ENCODE measurements at places on chromosomes 13 and 19.

- no peak for DNase-seq
Measured at GRCh38 chr19:46515879-46516350, 20.2 kb upstream of the PNMA8B start.

- DNase-seq = no peak
Measured at GRCh38 chr13:30702006-30702405, 33.3 kb upstream of the ALOX5AP start.

GRCh38 chr13:51873837-51874236, 12.1 kb downstream of the CCDC70 start:
- DNase-seq = no peak

DNA sequence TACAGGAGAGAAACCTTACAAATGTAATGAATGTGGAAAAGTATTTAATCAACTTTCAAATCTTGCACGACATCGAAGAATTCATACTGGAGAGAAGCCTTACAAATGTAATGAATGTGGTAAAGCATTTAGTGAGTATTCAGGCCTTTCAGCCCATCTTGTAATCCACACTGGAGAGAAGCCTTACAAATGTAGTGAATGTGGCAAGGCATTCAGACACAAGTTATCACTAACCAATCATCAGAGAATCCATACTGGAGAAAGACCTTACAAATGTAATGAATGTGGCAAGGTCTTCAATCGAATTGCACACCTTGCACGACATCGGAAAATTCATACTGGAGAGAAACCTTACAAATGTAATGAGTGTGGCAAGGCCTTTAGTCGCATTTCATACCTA, 13.6 kb upstream of the ZNF610 start:
- DNase-seq = no peak

DNA sequence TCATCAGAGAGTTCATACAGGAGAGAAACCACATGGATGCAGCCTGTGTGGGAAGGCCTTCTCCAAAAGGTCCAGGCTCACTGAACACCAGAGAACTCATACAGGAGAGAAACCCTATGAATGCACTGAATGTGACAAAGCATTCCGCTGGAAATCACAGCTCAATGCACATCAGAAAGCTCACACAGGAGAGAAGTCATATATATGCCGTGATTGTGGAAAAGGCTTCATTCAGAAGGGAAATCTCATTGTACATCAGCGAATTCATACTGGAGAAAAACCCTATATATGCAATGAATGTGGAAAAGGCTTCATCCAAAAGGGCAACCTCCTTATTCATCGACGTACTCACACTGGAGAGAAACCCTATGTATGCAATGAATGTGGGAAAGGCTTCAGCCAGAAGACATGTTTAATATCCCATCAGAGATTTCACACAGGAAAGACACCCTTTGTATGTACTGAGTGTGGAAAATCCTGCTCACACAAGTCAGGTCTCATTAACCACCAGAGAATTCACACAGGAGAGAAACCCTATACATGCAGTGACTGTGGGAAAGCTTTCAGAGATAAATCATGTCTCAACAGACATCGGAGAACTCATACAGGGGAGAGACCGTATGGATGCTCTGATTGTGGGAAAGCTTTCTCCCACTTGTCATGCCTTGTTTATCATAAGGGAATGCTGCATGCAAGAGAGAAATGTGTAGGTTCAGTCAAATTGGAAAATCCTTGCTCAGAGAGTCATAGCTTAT, 17.7 kb downstream of the ZNF613 start:
- no peak for DNase-seq

GRCh38 chr19:55053735-55054134, 9.2 kb downstream of the RDH13 start:
- DNase-seq = no peak

DNA sequence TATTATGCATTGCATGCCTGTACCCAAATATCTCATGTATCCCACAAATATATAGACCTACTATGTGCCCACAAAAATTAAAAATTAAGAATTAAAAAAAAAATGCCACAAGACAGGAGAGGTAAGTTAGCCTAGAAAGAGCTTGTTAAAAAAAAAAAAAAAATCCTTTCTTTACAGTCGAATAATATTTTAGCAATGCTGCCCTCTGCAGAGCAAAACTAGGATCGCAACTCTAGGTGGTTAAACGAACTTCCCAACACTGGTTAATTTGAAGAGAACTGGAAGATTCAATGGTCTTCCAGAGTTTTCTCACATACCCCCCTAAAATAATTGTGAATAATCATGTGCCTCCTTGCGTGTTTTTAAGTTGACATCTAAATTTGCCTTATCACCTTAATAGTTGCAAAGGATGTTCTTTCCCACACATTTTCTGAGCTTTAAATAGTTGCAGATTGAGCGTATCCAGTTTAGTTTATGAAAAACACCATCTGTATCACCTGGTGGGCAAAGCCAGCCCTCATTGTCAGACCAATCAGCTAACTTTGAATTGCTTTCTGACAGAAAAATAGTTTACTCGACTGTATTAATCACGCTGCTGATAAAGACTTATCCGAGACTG, 47.4 kb upstream of the RCBTB2 start:
- peak; percentile 67 for DNase-seq

DNA sequence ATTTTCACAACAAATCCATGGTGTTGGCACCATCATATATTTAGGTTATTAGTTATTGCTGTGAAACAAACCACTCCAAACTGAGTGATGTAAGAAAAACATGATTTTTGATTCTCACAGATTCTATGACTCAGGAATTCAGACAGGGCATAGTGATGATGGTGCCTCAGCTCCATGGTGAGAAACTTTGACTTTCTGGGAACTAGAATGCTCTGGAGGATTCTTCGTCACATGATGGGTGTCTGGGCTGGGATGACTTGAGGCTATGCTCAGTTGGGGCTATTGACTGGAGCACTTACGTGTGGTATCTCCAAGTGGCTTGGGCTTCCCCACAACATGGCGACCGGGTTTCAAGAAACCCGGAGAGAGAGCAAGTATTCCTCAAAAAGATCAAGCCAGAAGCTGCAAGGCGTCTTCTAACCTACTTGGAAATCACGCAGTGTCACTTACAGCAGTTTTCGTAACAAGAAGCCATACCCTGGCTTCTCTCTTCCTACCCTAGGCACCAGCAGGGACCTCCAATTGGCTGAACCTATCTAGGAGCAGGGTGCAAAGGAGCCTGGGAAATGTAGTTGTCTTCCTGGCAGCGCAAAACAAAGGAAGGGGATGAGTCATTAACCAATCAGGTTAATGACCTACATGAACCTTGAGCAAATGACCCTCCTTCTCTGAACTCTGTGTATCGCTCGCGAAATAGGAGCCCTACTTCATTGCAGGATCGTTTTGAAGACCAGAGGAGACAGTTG, 22.4 kb downstream of the VAV1 start:
- no peak for DNase-seq

- no peak for DNase-seq
Measured at GRCh38 chr19:15331419-15332310, 674 bp downstream of the BRD4 start.

DNA sequence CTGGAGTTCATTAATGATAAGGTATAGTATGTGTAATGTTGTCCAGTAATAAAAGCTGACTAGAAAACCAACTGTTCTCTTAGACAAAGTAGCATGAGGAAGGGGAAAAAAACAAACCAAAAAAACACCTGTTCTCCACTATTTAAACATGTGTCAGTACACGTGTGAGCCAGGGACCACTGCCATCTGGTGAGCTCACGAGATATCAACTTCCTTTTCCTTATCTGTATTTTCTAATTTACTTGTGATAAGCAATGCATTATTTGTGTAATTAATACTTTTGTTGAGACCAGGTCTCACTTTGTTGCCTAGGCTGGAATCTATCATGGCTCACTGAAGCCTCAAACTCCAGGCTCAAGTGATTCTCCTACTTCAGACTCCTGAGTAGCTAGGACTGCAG, 4.3 kb upstream of the SIX5 start:
- no peak for DNase-seq

- DNase-seq = no peak
Measured at GRCh38 chr19:40089462-40089861, 1.3 kb downstream of the ZNF780A start.

- DNase-seq = no peak
Measured at GRCh38 chr19:35095667-35096368, 19.8 kb upstream of the FXYD3 start.

- DNase-seq = no peak
Measured at GRCh38 chr19:28322491-28322890, 890.5 kb downstream of the UQCRFS1 start.

GRCh38 chr13:60019119-60019993, 144.4 kb downstream of the DIAPH3 start:
- DNase-seq = no peak

- no peak for DNase-seq
Measured at GRCh38 chr13:37241786-37242185, 136.3 kb upstream of the CSNK1A1L start.
